Cardiac atrium fibroblast (primary cell): ENCODE measurements at places on chromosomes 5 and 9. TPM values are rescaled to one million over a fixed set of nuclear protein-coding genes. Genes with fewer than 3 reads are reported as not detected.

Gene SPATA31E1
- total RNA-seq, result not detected in 2 replicates

Gene FNIP1
- total RNA-seq, result 16.8 and 21.7 TPM in 2 replicates

Gene GRXCR2
- total RNA-seq, result not detected in 2 replicates

Gene FAM151B
- total RNA-seq, result 5.4 and 5.7 TPM in 2 replicates

Gene ZSWIM6
- total RNA-seq, result 5.2 and 5.7 TPM in 2 replicates

Gene TLR4
- total RNA-seq, result 28.2 and 29.8 TPM in 2 replicates

Gene PCDHGA4
- total RNA-seq, result 4.7 and 6.3 TPM in 2 replicates

Gene GCNT4
- total RNA-seq, result 3.4 and 6.9 TPM in 2 replicates

Gene PPP3R2
- total RNA-seq, result not detected in 2 replicates

Gene PHF19
- total RNA-seq, result 9.6 and 26.4 TPM in 2 replicates

Gene CA9
- 8.3 and 8.8 TPM in 2 replicates for total RNA-seq

Gene PLAC8L1
- total RNA-seq, result not detected in 2 replicates

Gene SHISAL2B
- not detected in 2 replicates for total RNA-seq

Gene RELL2
- 2.8 and 5.8 TPM in 2 replicates for total RNA-seq

Gene SPATA31D4
- total RNA-seq, result not detected in 2 replicates

Gene TNC
- total RNA-seq, result 0.18 and 1.6 TPM in 2 replicates

Gene NFX1
- 11.0 and 15.9 TPM in 2 replicates for total RNA-seq

Gene TRAF1
- total RNA-seq, result 0.54 and 0.97 TPM in 2 replicates

Gene PTGS1
- total RNA-seq, result 267 and 340 TPM in 2 replicates

Gene OSMR
- total RNA-seq, result 99.3 and 160 TPM in 2 replicates

Gene MAMDC2
- total RNA-seq, result 2.0 and 8.7 TPM in 2 replicates
